ENCODE measurements at places on chromosomes 1 and 21. TPM values are rescaled to one million over a fixed set of nuclear protein-coding genes. Genes with fewer than 3 reads are reported as not detected.

Gene AVPR1B
- not detected for total RNA-seq

Gene KCNE2
- total RNA-seq = not detected

Gene APCS
- not detected for total RNA-seq

Gene RNU1-4
- under 0.01 TPM for total RNA-seq

- peak; percentile 92 for DNase-seq
These were observed at the start of gene SLC41A1 for GRCh38 chr1:205812878-205813754. Gene SLC41A1 (minus strand): TSS chr1:205813198. CDS start chr1:205810441, 2,757 bp downstream.

- no peak for DNase-seq
These were observed 1640.2 kb upstream of the PRMT6 start for GRCh38 chr1:105416261-105416660.

DNA sequence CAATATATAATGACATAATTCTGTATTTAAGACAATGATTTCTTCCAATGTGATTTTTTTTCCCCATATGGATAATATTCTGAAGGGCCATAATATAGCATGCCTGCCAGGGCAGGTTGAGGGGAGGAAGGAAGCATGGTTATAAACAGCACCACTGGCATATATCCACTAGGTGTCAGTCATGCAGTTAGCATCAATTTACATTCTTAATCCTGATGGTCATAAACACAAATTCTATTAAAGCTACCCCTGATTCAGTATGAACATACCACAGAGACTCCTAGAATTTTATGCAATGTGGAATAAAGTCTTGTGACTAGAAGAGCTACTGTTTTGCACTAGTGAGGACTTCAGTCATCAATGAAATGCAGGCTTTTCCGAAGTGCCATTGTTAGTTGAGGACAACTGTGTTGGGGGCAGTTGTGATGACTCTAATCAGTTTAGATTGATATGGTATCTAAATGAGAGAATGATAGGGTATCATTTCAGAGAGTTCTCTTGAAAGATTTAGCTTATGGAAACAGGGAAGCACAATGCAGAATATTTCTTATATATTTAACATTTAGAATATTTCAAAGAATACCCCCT is 342.7 kb upstream of the NR5A2 start:
- peak; percentile 62 for DNase-seq

GRCh38 chr1:8879922-8880676 is 1.6 kb upstream of the ENO1 start:
- DNase-seq = peak; percentile 96

- DNase-seq = no peak
These were observed at the start of gene GABRD for GRCh38 chr1:2019172-2019543. Gene GABRD (plus strand): TSS chr1:2019345. CDS start chr1:2019424, 79 bp downstream.

DNA sequence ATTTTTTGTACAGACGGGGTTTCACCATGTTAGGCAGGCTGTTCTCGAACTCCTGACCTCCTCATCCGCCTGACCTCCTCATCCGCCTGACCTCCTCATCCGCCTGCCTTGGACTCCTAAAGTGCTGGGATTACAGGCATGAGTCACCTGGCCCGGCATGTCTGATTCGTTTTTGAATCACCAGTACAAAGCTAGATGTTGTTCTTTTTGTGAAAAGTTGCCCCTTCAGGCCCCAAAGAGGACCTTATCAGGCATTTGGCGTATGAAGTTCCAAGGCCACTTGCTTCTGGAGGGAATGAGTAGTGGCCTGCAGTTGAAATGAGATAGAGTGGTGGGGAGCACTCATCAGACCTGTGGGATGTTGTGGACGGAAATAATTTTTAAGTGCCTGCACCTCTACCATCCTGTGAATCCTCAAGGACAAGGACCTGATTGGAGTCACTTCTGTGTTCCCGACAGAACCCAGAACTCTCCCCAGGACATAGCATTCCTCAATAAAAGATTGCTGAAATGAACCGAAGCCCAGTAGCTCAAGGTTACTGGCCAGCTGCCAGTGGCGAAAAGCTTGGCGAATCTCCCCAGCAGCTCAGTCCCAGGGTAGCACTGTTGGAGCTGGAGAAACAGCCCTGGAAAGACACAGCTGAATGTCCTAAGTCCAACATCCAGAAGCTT is 50.1 kb downstream of the NDUFS5 start:
- DNase-seq = peak; percentile 58

DNA sequence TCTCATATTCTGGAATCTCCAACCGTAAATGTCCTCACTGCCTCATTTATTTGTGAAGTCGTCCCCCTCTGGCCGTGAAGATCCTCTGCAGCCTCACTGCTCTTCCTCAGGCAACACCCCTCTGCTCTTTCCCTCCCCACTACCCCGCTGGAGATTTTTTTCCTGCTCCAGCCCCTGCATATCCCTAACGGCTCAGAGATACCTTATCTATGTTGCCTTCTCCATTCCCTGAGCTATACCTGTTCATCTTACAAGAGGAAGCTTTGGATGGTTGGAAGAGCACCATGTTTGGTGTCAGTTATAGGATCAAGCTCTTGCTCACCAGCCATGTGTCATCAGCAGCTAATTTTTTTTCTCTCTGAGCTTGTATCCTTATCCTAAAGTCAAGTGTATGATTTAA is 26.4 kb downstream of the LRRC8B start:
- no peak for DNase-seq

GRCh38 chr21:30257773-30258172 is 25.0 kb downstream of the KRTAP24-1 start:
- DNase-seq = peak; percentile 14

GRCh38 chr1:186653312-186653711 is 26.9 kb downstream of the PTGS2 start:
- no peak for DNase-seq

- DNase-seq = no peak
These were observed 24.4 kb upstream of the BCAR3 start for GRCh38 chr1:93705892-93706500.

DNA sequence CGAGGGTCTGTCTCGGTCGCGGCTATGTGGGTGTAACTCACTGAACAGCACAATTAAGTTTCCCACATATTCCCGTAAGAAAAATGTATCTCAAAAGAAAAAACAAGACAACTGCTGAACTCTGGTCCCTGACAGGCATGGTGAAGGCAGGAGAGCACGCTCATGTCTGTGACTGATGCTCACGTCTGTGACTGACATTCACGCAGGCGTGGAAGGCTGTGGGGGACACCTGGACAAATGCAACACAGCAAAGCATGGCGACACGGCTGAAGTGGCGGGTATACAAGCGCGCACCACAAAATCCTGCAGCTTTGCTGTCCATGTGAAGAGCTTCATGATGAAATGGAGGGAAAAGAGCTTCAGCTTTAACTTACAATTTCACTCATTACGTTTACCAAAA is 6.0 kb downstream of the PTTG1IP start:
- DNase-seq = no peak

DNA sequence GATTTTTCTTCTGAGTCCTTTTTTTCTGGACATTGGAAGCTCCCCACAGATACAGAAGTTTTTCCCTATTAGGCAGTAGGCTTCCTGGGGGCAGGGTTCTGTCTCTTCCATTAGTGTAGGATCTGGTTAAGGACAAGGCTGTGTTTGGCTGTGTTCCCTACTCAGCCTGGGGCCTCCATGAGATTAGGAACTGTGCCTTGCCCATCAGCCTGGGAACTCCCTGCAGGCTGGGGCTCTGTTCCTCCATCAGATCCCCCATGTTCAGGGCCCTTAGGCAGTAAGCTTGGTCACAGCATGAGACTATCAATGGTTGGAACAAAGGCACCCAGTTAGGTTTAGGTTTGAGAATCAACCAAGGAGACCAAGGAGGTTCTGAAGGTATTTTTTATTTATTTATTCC is 22.7 kb downstream of the NAV1 start:
- peak; percentile 45 for DNase-seq
